Bronchial smooth muscle cell (primary cell): ENCODE measurements at places on chromosomes 16 and 17. TPM values are rescaled to one million over a fixed set of nuclear protein-coding genes. Genes with fewer than 3 reads are reported as not detected.

NPW gene
- 0.47 and 0.60 TPM in 2 replicates for total RNA-seq

MYH1 gene
- total RNA-seq, result not detected in 2 replicates

TEKT1 gene
- not detected in 2 replicates for total RNA-seq

KRT9 gene
- not detected in 2 replicates for total RNA-seq

TTLL6 gene
- total RNA-seq, result not detected in 2 replicates

MILR1 gene
- total RNA-seq, result 3.0 and 7.9 TPM in 2 replicates

C1QTNF1 gene
- total RNA-seq, result 4.7 and 5.4 TPM in 2 replicates

ITGB3 gene
- total RNA-seq, result 4.7 and 7.2 TPM in 2 replicates

ATP1B2 gene
- not detected in 2 replicates for total RNA-seq

MEIOC gene
- total RNA-seq, result under 0.01 TPM in 1 of 2 replicates, not detected in the other

PTX4 gene
- total RNA-seq, result not detected in 2 replicates

SNAI3 gene
- under 0.01 TPM in 1 of 2 replicates, not detected in the other for total RNA-seq

IRF8 gene
- not detected in 2 replicates for total RNA-seq

METRN gene
- total RNA-seq, result 67.3 and 101 TPM in 2 replicates

CRISPLD2 gene
- total RNA-seq, result 2.7 and 3.1 TPM in 2 replicates

C16orf46 gene
- total RNA-seq, result 0.16 and 0.34 TPM in 2 replicates

SECTM1 gene
- total RNA-seq, result 20.2 and 38.8 TPM in 2 replicates

CRYM gene
- total RNA-seq, result 1.3 and 3.3 TPM in 2 replicates

FLOT2 gene
- total RNA-seq, result 35.5 and 42.6 TPM in 2 replicates

KCNH4 gene
- not detected in 2 replicates for total RNA-seq

CMTM2 gene
- total RNA-seq, result not detected in 2 replicates

FOXF1 gene
- 7.1 TPM in 2 replicates for total RNA-seq
